Activated CD8-positive, alpha-beta memory T cell treated with anti-CD3 and anti-CD28 coated beads, Interleukin-2, amount 50 U/mL, for 48 hours (primary cell): ENCODE measurements at places on chromosomes 2 and 18.
A peak's percentile ranks its signal among the peaks of the same experiment; 100 is the strongest.

DNA sequence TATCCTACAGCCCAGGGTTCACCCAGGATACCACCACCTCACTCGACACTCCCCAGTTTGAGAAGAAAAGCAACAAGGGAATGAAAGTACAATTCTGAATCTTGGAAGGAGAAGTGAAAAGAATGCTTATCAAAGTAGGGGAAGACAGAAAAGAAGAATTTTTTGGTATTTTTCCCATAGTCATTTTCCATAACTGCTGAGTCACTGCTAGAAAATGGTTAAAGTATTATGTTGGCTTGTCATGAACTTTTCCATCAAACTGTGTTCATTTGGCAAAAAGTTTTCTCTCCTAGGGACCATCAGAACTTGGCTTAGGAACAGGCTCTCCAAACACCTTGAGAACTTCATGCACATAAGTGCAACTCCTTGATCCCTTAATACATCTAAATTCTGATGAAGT is 192.0 kb downstream of the BCL11A start:
- no peak for DNase-seq

- DNase-seq = no peak
These were observed 39.5 kb upstream of the GMCL1 start for GRCh38 chr2:69789772-69790600.

- DNase-seq = peak; percentile 70
These were observed 1.4 kb downstream of the MBP start for GRCh38 chr18:77131100-77131651.

- DNase-seq = no peak
These were observed 110.4 kb downstream of the CTIF start for GRCh38 chr18:48649231-48649630.

- no peak for DNase-seq
These were observed 1.0 kb upstream of the TCF4 start for GRCh38 chr18:55588870-55589595.

DNA sequence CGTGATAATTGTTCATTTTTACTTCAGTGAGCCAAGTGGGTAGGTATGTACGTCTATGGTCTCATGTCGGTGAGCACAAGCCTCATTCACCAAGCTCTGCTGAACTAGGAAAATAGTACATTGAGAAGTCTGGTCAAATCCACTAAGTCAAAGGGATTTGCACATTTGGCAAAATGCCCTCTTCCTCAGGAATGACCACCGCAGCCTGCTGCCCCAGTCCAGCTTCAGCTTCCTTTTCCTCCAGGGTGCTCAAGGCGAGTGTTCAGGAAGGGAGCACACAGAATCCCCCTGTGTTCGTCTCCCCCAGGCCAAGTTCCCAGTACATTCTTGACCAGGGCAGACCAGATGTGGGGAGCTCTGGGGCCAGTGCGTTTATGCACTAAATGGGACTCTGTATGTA is 23.0 kb downstream of the TCF7L1 start:
- no peak for DNase-seq

DNA sequence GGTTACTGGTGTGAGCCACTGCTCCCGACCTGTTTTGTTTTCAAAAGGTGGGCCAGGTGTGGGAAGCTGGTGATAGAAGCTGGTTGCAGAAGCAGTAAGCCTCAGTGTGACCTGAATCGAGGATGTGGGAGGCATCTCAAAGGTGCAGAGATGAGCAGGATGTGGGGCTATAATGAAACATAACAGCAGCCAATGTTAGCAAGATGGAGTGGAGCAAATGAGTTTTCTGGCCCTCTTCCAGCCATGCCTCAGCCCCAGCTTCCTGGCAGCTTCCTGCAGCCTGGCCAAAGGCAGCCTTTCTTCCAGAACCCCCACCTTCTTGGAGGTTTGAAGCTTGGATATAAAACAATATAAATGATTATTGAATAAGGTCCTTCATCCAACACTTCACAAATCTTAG is 184.8 kb downstream of the NCK2 start:
- no peak for DNase-seq

GRCh38 chr2:170313347-170313991 is 135.5 kb downstream of the MYO3B start:
- DNase-seq = no peak

- DNase-seq = peak; percentile 86
These were observed 12.8 kb downstream of the SLC30A3 start for GRCh38 chr2:27249891-27250651.

DNA sequence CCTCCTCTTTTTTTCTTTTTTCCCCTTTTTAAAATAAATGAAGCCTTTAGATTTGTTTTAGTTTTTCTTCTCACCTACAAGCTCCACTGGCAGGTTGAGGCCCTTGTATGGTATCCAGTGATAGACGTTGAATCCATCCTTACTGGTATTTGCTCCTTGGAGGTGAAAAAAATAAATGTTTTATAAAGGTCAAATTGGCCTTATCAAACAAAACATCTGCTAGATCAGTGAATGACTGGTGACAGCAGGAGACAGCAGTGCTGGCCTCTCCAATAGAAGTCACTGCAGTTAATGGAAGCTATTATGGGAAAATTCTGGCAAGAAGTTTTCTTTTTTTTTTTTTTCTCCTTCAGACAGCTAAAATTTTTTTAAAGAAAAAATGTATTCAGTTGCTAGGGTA is 12.6 kb upstream of the SP9 start:
- DNase-seq = no peak

DNA sequence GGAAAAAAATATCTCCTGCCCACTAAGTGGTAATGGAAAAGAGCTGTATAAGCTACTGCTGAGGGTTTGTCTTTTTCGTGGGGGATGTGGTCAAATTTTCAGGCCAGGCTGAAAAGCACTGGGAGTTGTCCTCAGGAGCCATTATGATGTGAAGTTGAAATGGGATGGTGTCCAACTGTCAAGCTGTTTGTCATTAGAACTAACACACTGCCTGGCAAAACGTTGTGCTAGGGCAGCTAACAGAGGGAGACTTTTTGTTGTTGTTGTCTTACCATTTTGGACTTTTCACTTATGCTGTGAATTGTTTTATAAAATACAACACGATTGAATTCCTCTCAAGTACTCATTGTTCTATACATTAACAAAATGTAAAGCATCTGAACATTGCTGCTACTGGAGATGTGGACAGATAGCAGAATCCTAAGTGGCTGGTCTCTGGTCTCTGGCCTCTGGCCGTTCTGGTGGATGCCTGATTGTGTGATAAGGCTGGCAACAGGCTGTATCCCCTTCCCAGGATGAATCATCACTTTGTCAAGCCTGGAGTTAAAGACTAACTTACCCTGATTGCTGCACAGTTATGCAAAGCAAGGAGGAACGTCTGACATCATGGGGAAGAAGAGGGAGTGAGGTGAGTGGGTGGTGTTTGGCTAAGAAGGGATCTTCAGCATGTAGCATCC is 2.3 kb downstream of the MYO1B start:
- DNase-seq = no peak

DNA sequence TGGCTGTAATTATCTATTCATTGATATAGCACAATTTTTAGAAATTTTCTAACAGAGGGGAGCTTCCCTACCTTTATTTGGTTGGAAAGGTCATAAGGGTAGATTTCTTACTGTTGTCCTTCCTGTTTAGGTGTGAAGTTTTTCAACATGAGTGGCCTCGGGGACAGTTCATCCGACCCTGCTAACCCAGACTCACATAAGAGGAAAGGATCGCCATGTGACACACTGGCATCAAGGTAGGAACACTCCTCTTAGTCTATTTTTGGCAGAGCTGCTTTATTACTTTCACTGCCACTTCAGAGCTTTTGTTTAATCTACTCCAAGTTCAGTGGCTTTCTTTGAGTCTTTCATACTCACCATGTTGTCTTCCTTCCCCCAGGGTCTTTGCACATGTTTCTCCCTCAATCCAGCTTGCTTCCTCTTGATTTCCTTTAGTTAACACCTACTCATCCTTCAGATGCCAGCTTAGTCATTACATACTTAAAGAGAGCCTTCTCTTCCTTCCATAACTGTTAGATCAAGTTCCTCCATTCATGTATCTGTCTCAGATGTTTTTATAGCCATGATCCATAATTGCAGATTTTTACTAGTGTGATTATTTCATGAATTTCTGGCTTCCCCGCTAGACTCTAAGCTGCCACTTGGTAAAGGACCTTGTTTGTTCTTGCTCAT is 134.5 kb downstream of the PTRHD1 start:
- no peak for DNase-seq

GRCh38 chr2:48356701-48357325 is 173.1 kb upstream of the STON1 start:
- no peak for DNase-seq

DNA sequence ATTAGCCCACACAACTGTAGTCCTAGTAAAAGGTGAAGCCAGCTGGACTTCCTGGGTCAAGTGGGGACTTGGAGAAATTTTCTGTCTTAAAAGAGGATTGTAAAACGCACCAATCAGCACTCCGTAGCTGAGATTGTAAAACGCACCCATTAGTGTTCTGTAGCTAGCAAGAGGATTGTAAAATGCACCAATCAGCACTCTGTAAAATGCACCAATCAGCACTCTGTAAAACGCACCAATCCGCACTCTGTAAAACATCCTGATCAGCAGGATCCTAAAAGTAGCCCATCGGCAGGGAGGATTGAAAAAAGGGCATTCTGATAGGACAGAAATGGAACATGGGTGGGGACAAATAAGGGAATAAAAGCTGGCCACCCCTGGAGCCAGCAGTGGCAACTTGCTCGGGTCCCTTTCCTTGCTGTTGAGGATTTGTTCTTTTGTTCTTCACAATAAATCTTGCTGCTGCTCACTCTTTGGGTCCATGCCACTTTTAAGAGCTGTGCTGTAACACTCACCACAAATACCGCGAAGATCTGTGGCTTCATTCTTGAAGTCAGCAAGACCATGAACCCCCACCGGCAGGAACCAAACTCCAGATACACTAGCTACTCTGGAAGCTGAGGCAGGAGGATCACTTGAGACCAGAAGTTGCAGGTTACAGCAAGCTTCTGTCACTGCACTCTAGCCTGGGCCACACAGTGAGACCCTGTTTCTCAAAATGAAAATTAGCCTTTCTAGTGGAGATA is 102.6 kb downstream of the HS6ST1 start:
- DNase-seq = no peak

GRCh38 chr2:98881153-98881650 is 54.8 kb downstream of the CRACDL start:
- DNase-seq = no peak

DNA sequence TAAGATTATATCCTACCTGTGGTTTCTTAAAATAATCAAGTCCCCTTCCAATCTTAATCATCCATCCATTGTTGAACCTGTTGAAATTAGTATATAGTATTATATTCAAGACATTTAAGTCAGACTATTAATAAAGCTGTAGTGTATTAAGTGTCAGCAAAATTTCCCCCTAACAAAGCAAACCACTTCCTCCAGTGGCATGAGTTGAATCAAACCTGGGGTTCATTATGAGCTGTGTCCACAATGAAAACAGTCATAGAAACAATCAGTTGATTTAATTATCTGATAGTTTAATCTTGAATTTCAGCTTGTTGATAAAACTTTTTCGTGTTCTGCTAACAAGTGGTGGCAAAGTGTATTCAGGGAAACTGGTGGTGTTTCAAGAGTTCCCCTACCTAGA is 11.3 kb downstream of the MITD1 start:
- DNase-seq = no peak

DNA sequence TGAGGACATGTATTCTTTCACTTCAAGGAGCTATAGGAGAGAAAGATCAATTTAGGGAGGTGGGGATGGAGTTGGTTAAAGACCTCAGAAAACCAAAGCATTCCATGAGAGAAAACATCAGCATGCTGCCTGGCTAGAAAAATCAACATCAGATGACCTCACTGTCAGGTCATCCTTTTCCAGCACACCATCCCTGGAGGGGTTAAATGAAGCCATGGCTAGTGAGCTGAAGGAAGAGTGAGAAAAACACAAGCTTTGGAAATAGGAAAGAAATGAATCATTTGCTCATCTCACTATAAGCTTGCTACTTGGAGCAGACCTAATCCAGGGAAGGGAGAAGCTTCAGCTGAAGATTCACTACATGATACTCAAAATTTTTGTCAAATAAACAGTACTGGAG is 109.5 kb upstream of the ITGB6 start:
- DNase-seq = no peak

- no peak for DNase-seq
These were observed 7.7 kb downstream of the MGAT5 start for GRCh38 chr2:134261398-134262131.

GRCh38 chr2:63818271-63818670 is 23.4 kb upstream of the UGP2 start:
- no peak for DNase-seq

DNA sequence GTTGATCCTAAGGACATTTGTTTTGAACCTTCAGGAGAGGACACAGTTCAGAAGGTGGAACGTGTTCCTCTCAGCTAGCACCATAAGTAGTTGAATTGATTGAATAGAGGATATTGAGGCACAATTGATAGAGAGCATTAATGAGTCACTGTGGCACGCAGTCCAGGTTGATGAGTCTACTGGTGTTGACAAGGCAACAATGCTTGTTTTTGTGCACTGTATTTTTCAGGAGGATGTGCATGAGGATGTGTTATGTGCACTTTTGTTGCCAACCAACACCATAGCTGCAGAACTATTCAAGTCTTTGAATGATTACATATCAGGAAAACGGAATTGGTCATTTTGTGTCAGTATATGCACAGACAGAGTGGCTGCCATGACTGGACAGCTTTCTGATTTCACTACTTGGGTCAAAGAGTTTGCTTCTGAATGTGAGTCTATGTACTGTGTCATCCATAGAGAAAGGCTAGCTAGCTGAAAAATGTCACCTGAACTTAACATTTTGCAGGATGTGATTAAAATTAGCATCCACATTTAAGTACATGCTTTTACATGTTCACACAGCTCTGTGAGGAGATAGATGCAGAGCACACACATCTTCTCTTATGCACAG is 140.1 kb upstream of the B3GNT2 start:
- DNase-seq = no peak

DNA sequence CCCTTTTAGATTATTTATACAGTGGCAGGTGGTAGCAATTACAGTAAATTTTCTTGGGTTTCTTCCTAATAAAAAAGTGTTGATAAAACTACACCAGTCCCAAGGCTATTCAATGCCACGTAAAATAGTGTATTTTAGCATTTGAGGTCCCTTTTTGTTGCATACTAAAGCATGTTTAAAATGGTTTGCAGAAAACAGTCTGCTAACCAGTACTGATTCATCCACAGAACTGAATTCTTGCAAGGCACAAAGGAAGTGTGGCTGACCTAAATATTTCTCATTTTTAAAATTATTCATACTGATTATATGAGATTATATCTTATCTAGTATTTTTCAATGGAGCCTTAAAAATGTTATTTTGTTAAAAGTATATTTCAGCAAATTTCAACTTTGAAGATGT is 98.1 kb downstream of the SMAD2 start:
- DNase-seq = no peak

DNA sequence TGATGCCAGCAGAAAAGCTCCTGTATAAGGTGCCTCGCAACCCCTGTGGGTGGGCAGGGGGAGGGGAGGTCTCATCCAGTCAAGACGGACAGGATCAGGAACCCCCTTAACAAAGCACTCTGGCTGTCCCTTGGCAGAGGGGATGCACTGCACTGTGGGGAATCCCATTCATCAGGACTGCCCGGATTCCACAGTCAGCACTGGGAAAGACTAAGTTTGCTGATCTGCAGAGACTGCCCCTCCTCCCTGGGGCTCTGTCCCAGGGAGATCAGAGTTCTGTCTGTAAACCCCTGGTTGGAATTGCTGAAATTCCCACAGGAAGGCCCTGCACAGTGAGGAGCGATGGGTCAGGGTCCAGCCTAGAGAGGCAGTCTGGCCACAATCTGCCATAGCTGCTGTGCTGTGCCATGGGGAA is 149.5 kb upstream of the RBBP8 start:
- DNase-seq = no peak
